Lower leg skin (tissue), 4 donors: ENCODE measurements at places on chromosomes 5 and 9.
A peak's percentile ranks its signal among the peaks of the same experiment; 100 is the strongest.

GRCh38 chr9:92728831-92729734 lies 35.5 kb downstream of the BICD2 start:
- DNase-seq = peak; percentile 64

- no peak for DNase-seq
Observed at GRCh38 chr9:93154293-93154903, 20.3 kb upstream of the NINJ1 start.

DNA sequence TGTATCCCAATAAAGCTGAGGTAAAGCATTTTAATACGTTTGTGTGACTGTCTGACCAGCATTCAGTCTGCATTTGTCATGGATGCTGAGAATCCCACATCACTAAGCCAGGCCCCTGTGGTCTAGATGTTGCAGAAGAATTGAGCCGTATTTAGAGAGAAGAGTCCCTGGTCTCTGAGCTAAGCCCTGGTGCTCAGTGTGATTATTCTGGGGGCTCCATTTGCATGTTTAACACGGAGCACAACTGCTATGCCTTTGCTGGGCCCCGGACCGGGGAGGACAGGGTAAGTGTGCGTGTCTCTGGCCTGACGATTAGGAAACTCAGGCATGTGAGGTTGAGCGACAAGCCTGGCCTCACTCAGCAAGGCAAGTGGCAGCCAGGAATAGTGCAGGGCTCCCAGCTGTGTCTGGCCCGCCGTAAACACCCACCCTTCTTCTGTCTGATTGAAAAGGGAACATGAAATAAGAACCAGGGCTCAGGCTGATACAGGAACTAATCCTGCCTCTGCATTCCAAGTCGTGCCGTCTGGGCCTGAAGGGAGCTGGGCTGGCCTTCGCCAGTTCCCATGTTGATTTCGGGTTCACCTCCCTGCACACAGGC lies 22.3 kb downstream of the FAM78A start:
- DNase-seq = peak; percentile 57

- no peak for DNase-seq
Observed at GRCh38 chr5:89105836-89106235, 222.9 kb upstream of the MEF2C start.

- peak; percentile 53 for DNase-seq
Observed at GRCh38 chr5:34656001-34656699, at the start of gene RAI14. TSS of gene RAI14 (plus strand) at chr5:34656328. CDS start at chr5:34686920, 30,592 bp downstream.

GRCh38 chr5:66848749-66849641 lies 252.8 kb downstream of the MAST4 start:
- no peak for DNase-seq

GRCh38 chr5:62701036-62701435 lies 122.4 kb downstream of the LRRC70 start:
- DNase-seq = no peak

GRCh38 chr5:122408592-122409224 lies 96.7 kb downstream of the SNCAIP start:
- DNase-seq = no peak

DNA sequence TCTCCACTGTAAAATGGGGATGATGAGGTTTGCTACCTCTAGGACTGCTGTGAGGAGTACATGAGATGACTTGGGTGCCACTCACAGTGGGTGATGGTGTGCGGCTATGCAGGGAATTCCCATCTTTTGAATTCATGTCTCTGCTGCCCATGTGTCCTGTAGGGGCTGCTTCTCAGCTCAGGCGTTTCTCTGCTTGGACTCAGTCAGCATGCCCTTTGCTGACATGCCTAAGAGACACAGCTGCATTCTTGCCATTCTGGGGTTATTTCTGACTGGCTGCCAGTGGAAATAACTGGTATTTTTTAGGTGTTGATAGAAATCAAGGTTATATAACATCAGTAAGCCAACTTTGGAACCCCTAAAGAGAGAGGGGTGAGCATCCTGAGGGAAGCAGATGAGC lies 24.3 kb upstream of the XPA start:
- DNase-seq = peak; percentile 49

DNA sequence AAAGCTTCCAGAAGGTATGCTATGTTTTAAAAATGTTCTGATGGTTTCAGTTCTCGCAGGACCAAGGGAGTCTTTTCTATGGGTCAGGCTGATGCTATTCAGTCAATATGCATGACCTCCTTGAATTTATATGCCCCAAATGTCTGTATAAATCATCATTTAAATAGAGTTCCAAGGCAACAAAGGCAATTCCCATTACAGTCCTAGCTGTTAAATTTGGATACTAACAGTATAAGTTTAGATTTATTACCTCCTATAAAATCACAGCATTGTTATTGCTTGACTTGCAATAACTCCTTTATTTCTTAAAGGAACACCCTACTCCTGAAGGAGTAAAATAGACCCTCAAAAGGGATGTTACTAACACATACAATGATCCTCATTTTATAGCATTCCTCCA lies 387.7 kb upstream of the CHD1 start:
- DNase-seq = no peak

- no peak for DNase-seq
Observed at GRCh38 chr9:121353241-121354061, 16.6 kb downstream of the STOM start.

GRCh38 chr9:93920131-93920800 lies 34.9 kb downstream of the BARX1 start:
- no peak for DNase-seq

DNA sequence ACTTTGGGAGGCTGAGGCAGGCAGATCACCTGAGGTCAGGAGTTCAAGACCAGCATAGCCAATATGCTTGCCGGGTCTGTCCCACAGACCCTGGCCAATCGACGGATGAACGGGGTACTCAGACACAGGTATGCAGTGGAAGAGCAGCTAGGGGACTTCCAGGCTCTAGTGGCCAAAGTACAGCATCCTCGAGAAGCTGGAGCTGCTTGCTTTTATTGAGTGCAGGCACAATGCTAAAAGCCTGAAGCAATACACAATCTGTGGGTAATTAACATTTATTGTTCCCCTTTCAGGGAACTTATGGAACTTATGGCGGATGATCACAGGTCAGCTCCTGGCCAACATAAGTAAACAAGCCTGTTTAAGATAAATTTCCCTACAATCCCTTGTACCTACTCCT lies 32.8 kb upstream of the SEMA4D start:
- no peak for DNase-seq

GRCh38 chr5:97986069-97986468 lies 787.4 kb upstream of the RGMB start:
- no peak for DNase-seq

GRCh38 chr9:32218100-32218767 lies 166.2 kb upstream of the ACO1 start:
- DNase-seq = no peak

DNA sequence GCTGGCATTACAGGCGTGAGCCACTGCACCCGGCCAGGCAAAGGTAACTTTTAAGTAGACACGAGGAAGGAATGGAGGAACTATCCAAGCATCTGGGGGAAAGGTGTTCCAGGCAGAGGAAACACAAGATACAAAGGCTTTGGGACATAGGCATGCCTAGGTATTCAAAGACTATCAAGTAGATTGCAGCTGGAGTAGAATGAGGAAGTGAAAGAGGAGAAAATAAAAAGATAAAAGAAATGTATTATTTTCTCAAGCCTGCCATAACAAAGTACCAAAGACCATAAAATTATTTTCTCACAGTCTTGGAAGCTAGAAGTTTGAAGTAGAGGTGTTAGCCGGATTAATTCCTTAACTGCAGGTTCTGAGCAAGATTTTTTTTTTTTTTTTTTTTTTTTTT lies 39.9 kb upstream of the GRIN3A start:
- DNase-seq = no peak

DNA sequence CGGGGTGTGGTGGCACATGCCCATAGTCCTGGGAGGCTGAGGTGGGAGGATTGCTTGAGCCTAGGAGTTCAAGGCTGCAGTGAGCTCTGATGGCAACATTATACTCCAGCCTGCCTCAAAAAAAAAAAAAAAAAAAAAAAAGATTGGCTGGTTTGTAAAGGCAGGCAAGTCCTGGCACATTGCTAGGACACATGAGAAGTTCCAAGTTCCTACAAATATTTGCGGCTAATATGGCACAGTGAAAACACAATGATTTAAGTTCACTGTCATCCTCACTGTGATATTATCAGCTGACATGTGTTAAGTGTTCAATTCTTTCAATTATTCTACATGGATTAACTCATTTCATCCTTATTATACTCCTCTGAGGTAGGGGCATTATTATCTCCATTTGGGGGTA lies 20.1 kb downstream of the TMEM268 start:
- DNase-seq = no peak

- DNase-seq = no peak
Observed at GRCh38 chr9:126025991-126026390, 278.8 kb downstream of the PBX3 start.

GRCh38 chr9:116689486-116690032 lies 2.5 kb downstream of the TRIM32 start:
- DNase-seq = no peak

- DNase-seq = no peak
Observed at GRCh38 chr9:116800885-116801284, 113.8 kb downstream of the TRIM32 start.
